ENCODE measurements at places on chromosomes 7 and 10.

- DNase-seq = no peak
These were observed 101.3 kb downstream of the CHRM2 start for GRCh38 chr7:136969761-136970160.

- no peak for DNase-seq
These were observed 171.5 kb upstream of the ADCY1 start for GRCh38 chr7:45402480-45403218.

DNA sequence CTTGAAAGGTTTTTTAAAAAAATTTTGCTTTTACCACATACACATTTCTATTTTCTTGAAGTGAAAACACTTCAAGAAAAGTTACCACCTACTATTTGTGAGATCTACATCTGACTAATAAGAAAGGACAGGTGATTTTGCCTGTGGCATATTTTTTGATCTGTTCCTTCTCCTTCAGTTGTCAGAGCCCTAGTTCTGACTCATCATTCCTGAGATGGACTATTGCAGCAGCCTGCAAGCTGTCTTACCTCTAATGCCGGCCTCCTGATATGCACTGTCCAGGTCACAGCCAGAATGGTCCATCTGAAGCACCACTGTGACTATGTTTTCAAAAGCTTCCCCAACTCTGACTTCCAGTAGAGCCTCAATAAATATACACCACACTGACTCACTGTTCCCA is 28.2 kb upstream of the ANK3 start:
- DNase-seq = no peak

DNA sequence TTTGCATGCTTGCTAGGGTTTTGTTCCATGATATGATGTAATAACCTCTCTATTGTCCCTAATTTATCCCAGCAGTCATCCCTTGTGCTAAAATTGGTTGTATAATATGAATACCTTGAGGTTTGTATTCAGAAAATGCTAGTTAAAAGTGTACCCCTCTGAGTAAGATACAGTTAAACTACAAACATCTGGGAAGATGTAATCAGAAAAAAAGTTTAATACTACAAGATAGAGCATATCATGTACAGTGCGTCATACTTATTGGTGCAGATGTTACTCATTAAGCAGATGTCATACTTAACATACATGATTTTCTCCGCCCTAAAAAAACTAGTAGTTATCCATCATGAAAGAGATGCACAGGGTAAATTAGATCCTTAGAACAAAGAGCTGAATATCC is 336.1 kb upstream of the KCND2 start:
- no peak for DNase-seq

- DNase-seq = no peak
These were observed 654.0 kb downstream of the KCNMA1 start for GRCh38 chr10:76983624-76984023.

DNA sequence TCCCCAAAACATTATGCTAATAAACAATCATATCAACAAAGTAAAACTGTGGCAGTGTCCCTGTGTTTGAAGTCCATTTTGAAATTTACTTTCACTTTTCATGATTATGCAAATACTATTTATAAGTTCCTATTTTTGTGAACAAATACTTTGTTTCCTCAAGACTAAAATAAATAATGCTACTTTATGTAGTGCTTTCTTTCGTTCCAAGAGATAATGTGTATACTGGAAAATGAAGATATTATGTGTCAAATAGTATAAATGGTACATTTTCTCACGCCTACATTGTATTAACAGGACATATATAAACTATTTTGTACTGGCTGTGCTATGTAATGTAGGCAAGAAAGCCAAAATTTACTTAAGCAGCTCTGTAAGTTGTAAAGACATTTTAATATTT is 136.3 kb downstream of the MALRD1 start:
- no peak for DNase-seq

GRCh38 chr10:8112230-8112905 is 57.9 kb downstream of the GATA3 start:
- DNase-seq = no peak

DNA sequence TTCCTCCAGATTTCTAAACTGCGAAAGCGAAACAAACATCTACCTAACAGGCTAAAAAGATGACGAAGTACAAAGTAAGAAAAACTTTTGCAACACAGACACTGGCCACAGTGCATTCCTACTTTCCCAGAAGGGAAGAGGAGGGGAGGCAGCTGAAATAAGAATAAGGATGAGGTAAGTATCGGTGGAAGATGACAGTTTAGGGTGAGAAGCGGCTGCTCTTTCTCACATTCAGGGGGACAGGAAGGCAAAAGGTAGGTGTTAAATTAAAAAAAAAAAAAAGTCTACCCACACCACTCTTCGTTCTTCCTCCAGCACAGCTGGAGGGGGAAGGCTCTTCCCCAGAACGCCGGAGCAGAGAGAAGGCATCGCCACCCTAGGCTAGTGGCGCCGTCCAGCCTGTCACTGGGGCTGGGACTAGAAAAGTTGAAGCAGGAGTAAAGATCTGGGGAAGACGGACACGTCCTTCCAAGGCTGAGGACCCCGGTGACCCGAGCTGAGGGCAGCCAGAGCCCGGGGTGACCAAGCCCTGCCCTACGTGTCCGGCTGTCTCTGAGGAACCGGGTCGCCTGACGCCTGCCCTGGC is 846 bp downstream of the DNAJC1 start:
- DNase-seq = no peak

- no peak for DNase-seq
These were observed 60.3 kb upstream of the LYZL1 start for GRCh38 chr10:29228562-29228961.

DNA sequence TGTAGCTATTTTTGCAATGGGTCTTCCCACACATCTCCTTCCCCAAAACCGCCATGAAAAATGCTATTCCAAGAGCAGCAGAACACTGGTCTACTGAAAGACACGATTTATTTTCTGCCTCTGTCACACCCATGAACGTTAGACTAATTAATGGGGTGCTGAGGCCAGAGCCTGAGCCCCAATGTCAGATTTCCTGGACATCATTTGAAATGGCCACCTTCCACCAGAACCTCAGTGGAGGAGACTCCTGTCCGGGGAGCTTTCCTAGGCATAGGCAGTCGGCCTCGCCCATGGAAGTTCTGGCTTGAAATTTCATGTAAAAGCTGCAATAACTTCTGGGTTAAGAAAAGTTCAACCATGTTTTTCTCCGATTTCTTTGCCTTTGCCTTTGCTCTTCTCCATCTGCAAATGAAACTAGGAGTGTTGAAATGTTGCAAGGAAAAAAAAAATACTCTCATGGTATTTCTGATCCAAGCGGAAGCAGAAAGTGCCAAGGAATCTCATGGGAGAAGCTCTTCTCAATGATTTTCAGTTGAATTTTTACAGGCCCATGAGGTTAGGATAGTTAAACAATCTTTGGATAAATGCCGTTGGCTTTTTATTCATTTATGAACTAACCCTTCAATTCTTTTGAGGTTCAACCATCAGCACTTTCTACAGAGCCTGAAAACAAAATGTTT is 570.8 kb upstream of the MGMT start:
- DNase-seq = no peak

DNA sequence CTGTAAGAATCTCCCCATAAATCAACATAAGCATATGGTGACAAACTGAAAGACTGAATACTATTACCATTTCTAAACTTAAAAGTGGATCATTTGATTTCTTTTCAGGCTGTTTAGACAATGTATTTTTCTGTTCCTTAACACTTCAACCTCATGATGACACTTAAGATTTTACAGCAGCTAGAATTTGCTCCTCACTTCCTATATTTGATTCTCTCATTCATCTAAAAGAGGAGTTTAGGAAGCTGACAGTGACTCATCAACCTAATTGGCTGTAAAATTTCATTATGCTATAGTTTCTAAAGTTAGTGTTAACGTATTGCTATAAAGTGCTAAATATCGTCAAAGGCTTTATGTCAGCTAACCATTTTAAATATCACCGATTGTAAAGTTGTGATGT is 478.7 kb downstream of the GRM8 start:
- no peak for DNase-seq

DNA sequence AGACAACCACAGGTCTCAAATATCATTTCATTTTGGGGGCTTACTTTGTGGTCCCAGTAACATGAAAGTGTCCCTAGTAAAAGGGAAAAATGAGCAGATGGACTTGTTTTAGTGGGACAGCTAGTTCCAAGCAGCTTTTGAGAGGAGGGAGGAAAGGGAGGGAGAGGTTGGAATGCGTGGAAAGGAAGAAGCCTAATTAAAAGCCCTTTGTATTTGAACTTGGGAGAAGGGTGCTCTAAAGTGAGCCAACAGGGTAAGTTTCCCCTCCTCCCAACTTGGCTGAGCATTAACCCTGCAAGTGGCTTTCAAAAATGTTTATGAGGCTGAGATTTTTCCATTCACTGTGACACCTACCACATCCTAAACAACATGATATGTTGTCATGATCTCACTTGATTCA is 38.8 kb upstream of the LYZL1 start:
- DNase-seq = no peak

DNA sequence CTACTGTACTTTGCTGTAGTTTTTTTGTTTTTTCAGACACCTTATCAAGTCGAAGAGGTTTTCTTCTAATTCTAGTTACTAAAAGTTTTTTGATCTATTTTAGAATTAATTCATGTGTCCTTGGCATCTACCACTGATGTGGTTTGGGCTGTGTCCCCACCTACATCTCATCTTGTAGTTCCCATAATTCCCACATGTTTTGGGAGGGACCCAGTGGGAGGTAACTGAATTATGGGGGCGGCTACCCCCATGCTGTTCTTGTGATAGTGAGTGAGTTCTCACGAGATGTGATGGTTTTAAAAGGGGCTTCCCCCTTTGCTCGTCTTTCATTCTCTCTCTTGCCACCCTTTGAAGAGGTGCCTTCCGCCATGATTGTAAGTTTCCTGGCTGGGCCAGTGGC is 154.6 kb upstream of the EEPD1 start:
- DNase-seq = no peak

GRCh38 chr10:23192712-23193434 is 761 bp downstream of the PTF1A start:
- no peak for DNase-seq

GRCh38 chr10:99115703-99116102 is 119.9 kb downstream of the HPSE2 start:
- no peak for DNase-seq

DNA sequence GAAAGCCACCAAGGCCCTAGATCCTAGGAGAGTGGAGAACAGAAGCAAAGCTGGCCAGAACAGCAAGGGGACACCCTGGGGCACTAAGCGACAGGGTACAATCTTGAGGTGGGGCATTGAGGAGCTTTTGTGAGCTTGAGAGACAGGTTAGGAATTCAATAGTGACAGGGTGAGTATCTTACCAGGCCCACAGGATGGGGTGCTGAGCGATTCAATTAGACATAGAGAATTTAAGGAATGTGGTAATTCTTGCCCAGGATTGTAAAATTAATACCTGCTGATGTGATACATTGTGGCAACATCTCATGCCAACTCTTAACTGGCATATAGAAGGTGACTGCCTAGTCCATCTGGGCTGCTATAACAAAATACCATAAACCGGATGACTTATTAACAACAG is 14.0 kb downstream of the RBP3 start:
- no peak for DNase-seq

DNA sequence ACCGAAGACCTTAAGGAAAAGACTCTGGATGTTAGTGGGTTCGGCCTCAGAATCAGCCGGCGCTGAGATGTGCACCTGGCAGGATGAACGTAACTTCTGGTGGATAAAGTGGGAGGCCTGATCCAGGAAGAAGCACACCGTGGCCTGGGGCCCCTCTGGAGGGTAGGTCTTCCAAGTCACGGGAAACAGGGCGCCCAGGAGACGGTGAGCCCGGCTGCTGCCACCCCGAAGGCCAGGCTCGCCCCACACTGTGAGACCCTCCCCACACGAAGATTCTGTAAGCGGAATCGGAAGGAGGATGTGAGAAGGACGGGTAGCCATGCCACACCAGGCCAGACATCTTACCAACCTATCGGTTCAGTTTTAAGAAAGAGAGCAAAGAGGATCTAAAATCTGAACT is 279.0 kb downstream of the DNAJB6 start:
- DNase-seq = no peak

DNA sequence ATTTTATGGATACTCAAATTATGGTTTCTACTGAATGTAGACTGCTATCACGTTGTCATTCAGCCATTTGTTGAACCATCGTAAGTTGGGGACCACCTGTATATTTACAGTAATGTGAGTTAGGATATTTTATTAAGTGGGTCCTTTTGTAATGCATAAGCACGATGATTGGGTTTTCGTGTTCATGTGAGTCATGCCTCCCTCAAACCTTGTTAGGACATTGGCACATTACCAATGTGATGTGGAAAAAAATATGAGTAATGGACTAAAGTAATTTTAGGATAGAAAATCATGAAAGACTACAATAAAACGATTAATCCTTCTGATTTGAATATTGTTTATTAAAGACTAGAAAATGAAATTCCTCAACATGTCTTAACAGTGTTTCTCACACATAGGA is 8.7 kb downstream of the SMC3 start:
- no peak for DNase-seq

- no peak for DNase-seq
These were observed 173.3 kb downstream of the RAPGEF5 start for GRCh38 chr7:22183522-22184280.

DNA sequence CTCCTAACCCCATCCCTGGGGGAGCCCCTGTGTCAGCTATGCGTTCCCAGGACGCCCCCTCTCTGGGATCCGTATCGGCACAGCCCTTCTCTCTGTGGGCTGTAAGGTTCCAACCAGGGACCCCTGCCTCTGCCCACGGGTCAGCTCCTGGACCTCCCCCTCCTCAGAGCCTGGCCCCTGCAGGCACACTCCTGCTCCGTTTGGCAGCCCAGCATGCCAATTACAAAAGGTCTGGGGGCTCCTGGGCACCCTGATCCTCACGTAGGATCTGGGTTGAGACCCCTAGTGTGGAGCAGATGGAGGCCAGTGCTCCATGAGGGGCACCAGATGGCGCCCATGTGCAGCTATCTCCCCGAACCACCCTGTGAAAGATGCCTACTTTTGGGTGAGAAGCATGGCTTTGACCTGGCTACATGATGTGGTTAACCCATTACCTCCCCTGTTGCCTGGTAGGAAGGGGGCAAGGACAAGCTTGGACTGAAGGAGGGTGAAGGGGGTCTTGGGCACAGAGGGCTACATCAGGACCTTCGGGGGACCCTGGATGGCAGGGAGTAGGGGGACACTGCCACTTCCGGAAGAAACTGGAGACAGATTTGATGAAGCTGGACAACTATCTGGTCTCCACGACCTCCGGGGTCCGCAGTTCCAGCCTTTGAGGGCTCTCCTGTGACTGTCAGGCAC is 9.0 kb downstream of the TACR2 start:
- DNase-seq = no peak

GRCh38 chr10:96450529-96451207 is 63.1 kb downstream of the TLL2 start:
- no peak for DNase-seq

DNA sequence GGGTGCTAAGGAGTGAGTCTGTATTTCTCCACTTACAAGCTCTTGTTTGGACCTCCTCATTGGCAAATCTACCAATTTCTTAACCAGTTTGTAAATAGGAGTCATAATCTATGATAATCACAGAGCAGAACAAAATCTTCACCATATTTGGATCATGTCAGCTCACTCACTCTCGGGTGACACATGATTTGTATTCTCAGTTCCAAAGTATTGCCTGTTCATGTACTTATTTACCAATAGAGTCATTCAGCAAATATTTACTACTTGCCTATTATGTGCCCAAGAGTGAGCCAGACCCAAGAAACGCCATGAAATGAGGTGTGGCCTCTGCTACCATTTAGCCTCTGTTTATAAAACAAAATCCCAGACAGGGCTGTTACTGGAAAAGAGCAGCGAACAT is 114.8 kb downstream of the TSPAN12 start:
- no peak for DNase-seq

- DNase-seq = no peak
These were observed 44.7 kb upstream of the PITRM1 start for GRCh38 chr10:3217301-3217700.

- DNase-seq = no peak
These were observed 590.6 kb upstream of the C7orf33 start for GRCh38 chr7:147999962-148000361.

Measured in stimulated activated CD4-positive, alpha-beta T cell treated with anti-CD3 and anti-CD28 coated beads, Interleukin-2, amount 100 ng/mL, for 48 hours (primary cell).